ENCODE measurements at places on chromosomes 1 and 21.

DNA sequence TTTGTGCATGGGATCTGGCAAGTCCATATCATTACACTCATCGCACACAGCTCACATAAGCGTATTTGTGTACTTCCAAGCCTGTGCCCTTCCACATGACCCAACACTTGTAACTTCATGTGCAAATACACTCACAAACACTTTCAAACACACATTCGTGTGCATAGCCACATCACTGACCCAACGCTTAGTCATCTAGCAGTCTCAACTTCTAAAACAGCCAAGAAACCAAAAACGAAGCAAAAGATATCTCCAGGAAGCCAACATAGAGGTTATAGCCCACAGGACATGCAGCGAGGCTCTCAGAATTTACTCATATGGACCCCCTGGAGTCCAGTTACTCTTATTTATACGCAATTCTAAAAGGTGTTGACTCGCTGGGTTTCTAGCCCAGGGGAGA, 10.9 kb upstream of the GOLT1A start:
- DNase-seq, result no peak

GRCh38 chr1:11504599-11504998, 25.6 kb downstream of the DISP3 start:
- no peak for DNase-seq

- DNase-seq, result no peak
Observed at GRCh38 chr1:110316735-110317134, 22.4 kb upstream of the RBM15 start.

DNA sequence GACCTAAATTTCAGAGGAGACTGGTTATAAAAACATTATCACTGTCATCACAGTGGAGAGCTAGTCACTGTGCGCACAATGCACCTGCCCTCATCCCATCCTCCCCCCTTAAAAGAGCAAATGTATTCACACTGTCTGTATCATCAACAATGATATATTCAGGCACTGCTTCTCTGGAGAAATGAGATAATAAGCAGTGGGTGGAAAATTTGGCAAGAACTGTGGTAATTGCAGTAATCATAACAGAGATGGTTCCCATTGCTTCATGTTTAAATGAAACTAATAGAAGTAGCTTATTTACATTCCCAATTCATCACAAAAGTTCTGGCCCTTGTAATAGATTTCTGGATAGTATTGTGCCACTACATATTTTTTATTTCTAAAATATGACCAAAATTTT, 867.4 kb upstream of the ADGRL2 start:
- DNase-seq, result no peak

DNA sequence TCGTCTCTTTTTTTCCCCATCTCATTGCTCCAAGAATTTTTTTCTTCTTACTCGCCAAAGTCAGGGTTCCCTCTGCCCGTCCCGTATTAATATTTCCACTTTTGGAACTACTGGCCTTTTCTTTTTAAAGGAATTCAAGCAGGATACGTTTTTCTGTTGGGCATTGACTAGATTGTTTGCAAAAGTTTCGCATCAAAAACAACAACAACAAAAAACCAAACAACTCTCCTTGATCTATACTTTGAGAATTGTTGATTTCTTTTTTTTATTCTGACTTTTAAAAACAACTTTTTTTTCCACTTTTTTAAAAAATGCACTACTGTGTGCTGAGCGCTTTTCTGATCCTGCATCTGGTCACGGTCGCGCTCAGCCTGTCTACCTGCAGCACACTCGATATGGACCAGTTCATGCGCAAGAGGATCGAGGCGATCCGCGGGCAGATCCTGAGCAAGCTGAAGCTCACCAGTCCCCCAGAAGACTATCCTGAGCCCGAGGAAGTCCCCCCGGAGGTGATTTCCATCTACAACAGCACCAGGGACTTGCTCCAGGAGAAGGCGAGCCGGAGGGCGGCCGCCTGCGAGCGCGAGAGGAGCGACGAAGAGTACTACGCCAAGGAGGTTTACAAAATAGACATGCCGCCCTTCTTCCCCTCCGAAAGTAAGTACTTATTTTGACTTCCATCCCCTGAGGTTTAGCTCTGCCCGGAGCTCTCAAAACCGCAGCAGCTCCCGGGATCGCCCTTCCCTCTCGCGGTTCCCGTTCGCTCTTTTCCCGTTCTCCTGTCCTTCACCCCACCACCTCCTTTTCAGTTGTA, 1.5 kb downstream of the TGFB2 start:
- peak; percentile 46 for DNase-seq

DNA sequence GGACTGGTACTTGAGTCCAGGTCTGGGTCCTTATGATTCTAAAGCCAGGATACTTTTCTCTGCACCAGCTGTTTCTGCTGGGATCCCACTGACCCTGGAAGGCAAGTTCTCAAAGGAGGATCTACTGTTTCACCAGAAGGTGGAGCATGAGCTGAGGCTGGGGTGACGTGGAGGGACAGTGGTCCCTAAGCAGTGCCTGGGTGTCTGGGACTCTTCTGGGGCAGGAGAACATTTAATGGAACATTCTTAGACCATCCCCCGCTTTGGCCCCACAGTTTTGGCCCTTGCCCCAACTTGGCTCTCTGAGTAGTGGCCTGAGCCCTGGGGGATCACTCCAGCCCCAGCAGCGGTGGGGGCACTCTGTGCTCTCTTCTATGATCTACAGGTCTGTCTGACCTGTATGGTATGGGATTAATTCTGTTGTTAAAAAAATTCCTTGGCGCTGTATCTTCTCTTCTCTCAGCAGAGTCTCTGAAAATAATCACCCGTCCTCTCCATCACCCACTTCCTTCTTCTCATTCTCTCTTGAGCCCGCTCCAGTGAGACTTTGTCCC, 60.3 kb upstream of the CSF3R start:
- no peak for DNase-seq

GRCh38 chr21:35139382-35139715, 90.2 kb upstream of the RUNX1 start:
- DNase-seq, result no peak

GRCh38 chr21:36828891-36829515, 130.1 kb downstream of the SIM2 start:
- DNase-seq, result no peak

GRCh38 chr1:59368008-59368670, 71.2 kb downstream of the FGGY start:
- no peak for DNase-seq

DNA sequence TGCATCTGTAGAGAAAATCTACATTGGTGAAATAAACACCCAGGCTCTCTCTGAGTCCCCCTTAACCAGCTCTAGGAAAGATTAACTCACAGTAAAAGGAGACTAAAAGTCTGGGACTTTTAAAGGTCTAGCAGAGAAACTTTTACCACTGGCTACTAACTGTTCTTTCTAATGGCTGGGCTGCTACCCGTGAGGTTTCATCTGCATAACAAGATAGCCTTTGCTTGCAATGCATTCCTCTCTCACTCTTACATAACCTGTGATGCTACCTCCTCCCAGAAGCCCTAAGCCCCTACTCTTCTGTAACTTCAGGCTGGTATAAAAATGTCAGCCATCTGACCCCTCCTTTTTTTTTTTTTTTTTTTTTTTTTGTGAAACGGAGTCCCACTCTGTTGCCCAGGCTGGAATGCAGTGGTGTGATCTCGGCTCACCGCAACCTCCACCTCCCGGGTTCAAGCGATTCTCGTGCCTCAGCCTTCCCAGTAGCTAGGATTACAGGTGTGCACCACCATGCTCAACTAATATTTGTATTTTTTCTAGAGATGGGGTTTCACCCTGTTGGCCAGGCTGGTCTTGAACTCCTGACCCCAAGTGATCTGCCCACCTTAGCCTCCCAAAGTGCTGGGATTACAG, 344.2 kb downstream of the RGS7 start:
- no peak for DNase-seq

DNA sequence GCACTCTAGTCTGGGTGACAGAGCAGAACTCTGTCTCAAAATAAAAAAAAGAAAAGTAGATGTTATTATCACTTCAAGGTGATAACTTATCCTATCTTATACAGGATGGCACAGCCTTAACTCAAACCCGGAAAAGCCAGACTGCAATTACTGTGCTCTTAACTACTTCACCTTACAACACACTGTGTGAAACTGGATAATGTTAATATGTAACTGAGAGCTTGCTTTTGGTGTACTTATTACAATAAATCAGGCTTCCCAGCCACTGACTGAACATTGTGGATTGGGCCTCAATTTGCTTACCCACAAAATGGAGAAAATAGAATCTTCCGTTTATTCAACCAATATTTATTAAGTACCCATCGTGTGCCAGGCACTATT, 1.4 kb downstream of the ORC1 start:
- peak; percentile 22 for DNase-seq

GRCh38 chr1:23140940-23141596, 27.6 kb downstream of the LUZP1 start:
- DNase-seq, result no peak

DNA sequence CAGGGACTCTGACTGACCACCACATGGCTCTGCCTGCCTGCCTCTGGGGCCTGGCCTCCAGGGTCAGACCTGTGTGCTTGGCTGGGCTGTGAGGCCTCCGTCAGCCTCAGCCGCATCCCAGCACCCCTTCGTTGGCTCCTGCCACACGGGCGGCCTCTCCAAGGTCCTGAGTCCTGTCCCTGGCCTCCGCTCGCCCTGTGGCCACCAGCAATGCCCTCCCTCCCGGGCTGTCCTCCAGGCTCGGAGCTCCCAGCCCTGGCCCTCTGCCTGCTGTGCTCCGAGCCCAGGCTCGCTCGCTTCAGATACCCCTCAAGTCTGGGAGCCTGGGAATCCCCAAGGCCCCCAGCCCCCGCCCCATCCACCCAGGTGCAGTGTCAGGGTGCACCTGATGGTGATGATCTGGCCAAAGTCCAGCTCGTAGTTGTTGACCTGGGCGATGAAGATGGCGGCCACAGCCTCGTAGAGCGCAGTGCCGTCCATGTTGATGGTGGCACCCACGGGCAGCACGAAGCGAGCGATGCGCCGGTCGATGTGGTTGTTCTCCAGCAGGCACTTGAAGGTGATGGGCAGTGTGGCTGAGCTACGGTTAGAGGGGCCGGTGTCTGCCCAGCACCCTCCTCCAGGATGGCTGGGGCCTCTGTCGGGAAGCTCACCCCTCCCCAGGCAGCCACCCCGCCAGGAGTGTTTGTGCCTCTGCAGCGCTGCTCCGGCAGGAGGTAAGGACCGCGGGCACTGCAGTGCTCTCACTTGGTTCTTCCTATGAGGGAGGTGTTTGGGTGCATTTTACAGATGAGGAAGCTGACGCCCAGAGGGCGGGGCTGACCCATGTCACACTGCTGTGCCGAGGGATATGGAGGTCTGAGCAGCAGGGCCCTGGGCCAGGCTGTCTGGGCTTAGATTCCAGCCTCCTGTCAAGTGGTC, 28.5 kb downstream of the PODN start:
- DNase-seq, result no peak

GRCh38 chr1:154866257-154867063, 3.6 kb downstream of the KCNN3 start:
- DNase-seq, result no peak

GRCh38 chr1:223417444-223417843, 24.2 kb downstream of the CCDC185 start:
- peak; percentile 75 for DNase-seq

DNA sequence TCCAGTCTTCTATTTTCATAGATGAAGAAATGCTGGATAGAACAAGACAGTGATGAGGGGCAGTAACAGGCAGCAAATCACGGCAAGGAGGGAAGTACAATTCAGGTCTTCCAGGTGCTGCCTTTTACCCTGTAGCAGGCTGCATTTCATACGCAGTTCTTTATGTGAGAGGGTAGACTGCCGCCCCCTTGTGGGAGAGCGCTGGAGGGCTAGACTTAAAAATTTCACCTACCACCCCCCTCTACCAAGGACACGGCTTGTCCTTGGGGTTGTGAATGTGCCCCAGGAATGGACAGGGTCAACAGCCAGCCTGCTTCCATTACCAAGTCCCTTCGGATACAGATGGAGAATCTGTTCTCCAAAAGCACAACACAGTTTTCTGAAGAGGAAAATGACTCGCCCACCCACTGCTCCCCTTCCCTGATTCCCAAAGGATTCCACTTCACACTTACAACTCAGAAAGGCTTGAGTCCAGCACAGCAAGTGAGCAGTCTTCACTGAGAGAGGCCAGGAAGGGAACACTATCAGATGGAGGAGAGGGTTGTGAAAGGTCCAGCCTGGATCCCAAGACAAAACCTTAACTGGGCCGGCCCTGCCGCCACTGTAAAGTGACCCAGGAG, 7.4 kb downstream of the WDR77 start:
- no peak for DNase-seq

DNA sequence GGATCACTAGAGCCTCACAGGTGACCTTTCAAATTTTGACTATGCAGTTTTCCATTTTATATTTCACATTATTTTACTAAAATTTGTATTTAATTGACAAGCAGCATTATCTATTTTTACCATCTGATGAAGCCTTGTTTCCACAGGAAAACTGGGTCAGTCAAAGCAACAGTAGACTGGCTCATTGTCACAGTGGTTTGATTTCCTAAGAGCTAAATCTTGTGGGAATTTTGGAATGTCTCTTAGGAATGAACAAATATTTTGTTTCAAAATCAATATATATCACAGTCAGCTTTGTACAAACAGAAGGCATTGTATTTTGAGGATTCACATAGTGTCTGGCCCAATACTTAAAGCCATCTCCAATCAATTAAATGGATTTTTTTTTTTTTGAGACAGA, 152.6 kb upstream of the RNPC3 start:
- DNase-seq, result no peak

DNA sequence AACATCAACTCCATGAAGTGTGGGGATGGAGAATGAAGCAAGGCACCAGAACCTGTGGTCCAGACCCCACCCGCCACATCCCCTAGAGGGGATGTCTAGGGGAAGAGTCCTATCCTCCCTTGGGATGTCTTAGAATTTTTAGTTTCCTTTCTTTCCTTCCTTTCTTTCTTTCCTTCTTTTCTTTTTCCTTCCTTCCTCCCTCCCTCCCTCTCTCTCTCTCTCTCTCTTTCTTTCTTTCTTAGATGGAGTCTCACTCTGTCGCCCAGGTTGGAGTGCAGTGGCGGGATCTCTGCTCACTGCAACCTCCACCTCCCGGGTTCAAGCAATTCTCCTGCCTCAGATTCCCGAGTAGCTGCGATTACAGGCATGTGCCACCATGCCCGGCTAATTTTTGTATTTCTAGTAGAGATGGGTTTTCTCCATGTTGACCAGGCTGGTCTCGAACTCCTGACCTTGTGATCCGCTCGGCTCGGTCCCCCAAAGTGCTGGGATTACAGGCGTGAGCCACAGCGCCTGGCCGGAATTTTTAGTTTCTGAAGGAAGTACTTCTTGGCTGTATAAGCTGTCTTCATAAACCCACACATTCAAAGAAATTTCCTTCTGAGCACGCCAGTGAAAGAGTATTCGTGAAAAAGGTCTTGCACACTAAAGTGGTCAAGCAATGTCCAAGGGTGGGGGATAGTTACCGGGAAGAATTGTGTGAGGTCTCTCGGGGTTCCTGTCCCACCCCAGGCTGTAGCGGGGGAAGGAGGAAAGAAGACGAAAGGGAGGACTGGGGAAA, 20.8 kb upstream of the LEFTY2 start:
- DNase-seq, result no peak

- DNase-seq, result no peak
Observed at GRCh38 chr1:58786184-58786926, 2.5 kb upstream of the JUN start.
